ENCODE measurements at places on chromosomes 1 and 21.

DNA sequence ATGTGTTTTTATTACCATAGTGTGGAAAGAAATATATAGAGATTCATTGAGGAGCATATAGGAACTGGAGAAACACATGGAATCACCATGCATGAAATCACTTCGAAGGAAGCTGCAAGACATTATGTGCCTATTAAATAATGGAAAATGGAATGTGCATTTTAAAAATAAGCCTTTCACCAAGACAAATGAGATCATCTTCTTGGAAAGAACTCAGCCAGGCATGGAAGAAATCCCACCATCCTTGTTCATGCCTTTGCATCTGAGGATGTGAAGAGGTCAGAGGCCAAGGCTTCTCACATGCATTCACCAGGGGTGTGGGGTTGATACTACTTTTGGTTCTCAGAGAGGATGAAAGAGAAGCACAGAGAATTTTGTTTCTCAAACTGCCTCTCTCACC lies 50.0 kb downstream of the C1orf198 start:
- DNase-seq = no peak

DNA sequence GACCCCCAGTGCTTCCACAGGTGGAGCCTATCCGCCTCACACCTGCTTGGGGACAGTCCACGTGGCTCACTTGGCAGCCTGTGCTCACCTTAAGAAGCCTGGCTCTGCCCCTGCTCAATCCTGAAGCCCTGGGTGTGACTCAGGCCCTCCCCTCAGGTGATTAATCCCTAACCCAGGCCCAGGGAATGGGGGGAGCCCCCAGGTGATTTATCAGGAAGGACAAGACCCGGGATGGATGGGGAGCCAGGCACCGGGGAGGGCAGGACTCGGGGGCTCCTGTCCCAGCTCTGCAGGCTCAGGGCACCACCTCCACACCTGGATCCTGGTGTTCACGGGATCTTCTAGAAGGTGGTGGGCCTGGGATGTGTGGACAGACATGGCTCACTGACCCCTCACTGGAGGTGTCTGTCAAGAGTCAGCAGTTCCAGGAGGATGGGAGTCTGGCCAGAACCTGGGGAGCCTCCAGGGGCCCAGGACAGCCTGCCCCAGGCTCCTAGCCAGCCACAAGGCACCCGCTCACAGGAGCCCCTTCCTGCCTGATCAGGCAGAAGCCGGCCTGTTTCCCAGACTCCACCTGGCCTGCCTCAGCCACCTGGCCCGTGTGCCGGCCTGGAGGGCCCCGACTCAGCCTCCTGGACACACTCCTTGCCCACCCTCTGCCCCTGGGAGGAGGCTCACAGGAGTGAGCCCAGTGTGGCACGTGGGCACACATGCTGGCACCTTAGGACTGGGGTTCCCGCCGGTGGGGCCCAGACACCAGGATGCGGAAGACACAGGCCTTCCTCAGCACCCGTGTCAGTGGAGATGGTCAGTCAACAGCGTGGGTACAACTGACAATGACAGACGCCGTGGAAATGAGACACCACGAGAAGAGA lies 38.6 kb upstream of the COL6A1 start:
- DNase-seq = no peak

- peak; percentile 76 for DNase-seq
Observed at GRCh38 chr1:151251656-151252470, 2.7 kb upstream of the PSMD4 start.

GRCh38 chr1:101310506-101310905 lies 73.7 kb downstream of the S1PR1 start:
- DNase-seq = no peak

DNA sequence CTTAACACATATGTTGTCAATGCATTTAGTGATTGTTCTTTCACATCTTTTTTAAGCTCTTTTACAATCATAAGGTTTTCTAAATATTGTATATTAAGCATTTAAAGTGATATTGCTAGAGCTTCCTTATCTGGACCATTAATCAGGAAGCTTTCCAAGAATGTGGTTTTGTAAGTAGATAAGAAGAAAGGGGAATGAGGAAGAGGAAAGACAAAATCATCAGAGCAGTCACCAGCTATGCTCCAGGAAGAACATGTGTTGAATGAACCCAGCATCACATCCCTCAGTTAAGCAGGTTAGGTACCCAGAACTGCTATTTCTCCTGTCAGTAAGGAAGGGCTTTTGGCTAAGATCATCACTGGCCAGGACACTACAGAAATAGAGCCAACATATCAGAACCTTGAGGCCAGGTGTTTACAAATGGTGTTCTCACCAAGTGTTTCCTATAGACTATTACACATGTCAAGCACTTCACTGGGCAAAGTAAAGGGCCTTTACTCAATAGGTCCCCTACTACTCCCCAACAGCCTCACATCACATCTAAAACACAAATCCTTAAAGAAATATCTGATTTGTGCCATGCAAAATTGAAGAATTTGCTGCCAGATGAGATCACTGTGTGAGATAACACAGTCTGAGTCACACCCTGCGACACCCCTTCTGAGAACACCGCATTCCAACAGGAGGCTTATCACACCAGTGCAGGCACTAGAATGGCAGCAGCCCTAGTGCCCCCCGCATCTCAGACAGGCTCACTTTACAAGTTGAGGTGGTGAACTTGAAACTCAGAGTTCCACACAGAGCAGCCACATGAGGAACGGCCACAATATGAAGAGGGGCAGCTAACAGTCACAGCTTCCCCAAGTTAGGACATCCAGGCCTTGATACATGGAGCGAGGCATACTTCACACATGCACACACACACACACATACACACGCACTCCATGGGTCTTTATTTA lies 1.8 kb upstream of the SPRR2A start:
- no peak for DNase-seq

- no peak for DNase-seq
Observed at GRCh38 chr1:156251527-156251926, 3.7 kb upstream of the PAQR6 start.

GRCh38 chr1:234261545-234261944 lies 111.7 kb upstream of the COA6 start:
- no peak for DNase-seq

DNA sequence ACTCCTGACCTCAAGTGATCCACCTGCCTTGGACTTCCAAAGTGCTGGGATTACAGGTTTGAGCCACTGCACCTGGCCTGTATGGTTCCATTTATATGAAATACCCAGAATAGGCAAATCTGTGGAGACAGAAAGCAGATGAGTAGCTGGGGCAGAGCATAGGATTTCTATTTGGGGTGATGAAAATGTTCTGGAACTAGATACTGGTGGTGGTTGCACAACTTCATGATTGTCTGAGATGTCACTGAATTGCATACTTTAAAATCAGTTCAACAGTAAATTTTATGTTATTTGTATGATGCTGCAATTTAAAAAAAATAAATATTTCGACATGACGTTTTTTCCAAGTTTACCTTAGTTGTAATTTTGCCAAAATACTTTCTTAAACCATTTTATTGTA lies 23.9 kb downstream of the ITSN1 start:
- DNase-seq = no peak

DNA sequence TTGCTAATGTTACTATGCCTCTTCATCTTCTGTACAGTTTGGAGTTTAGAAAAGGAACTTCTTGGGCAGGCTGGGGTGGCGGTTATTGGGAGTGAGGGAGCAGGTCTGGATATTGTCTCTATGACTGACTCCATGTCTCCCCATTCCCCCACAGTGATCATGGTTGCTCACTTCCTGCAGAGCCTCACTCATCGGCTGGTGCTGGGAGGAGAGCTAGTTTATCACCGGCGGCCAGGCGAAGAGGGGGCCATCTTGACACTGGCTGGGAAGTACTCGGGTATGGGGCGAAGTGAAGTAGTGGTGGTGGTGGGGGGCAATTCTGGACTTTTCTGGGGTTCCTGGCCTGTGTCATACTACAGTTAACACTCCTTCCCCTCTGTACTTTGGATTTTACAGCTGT lies 2.2 kb downstream of the TOMM40L start:
- DNase-seq = no peak

DNA sequence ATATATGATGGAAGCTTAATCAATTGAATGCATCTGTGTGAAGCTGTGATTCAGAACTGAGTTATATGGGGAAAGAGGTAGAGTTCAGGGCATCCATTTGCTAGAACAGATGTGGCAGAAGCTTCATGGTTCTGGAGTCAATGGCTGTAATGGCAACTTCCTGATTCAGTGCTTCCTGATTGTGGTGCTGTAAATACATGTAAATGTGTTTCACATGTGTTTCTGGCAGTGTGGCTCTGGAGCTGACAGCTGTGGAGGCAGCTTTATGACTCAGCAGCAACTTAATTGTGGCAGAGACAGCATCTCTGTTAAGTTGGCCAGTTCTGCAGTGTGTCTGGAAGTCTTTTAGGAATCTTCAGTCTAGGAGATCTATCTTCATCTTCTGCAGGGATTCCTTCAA lies 226.6 kb upstream of the ZRANB2 start:
- no peak for DNase-seq

DNA sequence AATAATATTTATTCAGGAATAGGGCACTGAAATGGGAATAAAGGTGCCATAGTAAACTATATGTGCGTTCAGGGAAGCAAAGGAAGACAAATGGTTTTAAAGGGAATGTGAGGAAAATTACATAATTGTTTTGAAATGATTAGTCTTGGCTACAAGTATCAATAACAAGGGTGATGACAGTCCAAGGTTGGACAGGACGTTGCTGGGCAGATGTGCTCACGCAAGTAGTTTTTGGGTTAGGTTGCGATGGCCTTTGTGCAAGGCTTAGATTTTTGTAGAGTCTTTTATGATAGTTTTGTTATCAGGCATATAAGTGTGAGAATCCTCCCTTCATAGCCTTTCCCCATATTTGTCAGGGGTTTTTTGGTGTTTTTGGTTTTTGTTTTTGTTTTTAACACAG lies 57.0 kb downstream of the SPATA6 start:
- DNase-seq = no peak

- no peak for DNase-seq
Observed at GRCh38 chr1:234721476-234722269, 111.7 kb upstream of the IRF2BP2 start.

GRCh38 chr1:145993618-145994390 lies 2.6 kb downstream of the TXNIP start:
- DNase-seq = no peak

DNA sequence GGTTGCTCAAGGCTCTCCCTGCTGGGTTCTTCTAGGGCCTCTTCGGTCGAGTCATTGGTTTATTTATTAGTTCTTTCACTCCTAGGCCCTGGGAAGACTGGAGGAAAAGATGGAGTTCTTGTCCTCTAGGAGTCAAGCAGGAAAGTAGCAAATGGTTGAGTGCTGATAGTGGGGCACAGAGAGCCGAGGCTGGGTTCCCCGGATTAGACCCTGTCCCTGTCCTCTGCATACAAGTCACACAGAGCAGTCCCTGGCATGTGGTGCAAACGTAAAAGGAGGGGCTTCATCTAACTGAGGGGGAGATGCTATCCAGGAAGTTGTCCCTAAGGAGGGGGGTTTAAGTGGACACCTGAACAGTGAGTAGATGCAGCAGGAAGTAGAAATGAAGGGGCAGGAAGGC lies 19.2 kb upstream of the KCNE2 start:
- no peak for DNase-seq

- DNase-seq = no peak
Observed at GRCh38 chr1:28282426-28283407, 23.4 kb downstream of the SESN2 start.

GRCh38 chr1:109248797-109249629 lies at the start of gene CELSR2:
Gene CELSR2 (plus strand): TSS chr1:109249539. CDS start chr1:109250080, 541 bp downstream.
- DNase-seq = peak; percentile 65

DNA sequence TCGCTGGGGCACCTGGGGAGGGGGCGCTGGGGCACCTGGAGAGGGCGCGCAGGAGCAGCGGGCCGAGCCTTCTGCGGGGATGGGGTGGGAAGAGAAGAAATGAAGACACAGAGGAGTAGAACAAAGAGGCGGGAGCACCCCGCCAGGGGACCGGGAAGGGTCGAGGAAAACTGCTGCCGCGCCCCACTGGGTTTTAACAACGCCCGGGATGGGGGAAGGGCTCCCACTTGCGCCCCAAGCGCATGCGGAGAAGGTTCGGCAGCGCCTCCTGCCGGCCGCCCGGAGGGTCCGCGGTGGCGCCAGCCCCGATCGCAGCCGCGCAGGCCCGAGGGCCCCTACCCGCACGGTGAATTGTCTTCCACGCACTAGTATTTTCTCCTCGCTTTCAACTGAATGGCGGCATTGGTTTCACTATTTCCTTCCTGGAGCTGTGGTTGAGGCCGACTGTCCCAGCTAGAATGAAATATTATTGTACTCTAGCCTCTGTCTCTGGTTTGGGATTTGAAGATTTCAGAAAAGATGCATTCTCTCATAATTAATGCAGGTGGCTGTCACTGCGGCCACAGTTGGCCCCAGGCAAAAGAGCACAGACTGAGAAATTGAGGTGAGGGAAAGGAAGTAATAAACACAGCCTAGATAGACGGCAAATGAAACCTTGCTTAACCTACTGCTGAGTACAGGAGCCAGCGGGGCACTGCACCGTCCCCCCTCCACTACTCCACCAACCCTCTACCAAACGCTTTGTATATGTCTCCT lies 57.3 kb downstream of the MAB21L3 start:
- DNase-seq = peak; percentile 80

DNA sequence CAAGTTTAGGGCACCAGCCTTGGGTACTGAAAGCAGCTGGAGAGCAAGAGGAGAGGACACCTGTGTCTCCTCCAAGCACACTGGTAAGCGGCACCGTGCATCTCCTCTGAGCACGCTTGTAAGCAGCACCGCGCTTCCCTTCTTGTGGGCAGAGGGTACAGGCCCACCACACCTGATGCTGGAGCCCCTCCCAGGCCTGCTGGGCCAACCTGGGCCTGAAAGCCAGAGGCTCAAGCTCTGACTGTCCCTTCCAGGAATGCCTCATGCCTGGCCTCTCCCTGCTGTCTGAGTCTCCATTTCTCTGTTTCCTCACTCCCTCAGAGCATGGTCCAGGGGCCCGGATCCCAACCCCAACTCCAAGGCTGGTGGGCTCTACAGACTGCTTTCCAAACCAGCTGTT lies 25.9 kb downstream of the DMBX1 start:
- DNase-seq = no peak

GRCh38 chr1:97832481-97832880 lies 88.4 kb downstream of the DPYD start:
- no peak for DNase-seq

- DNase-seq = no peak
Observed at GRCh38 chr1:11960715-11961114, 19.5 kb upstream of the MFN2 start.

GRCh38 chr1:239388159-239388485 lies 1.8 kb downstream of the CHRM3 start:
- no peak for DNase-seq

GRCh38 chr1:214473387-214473786 lies 78.0 kb downstream of the PTPN14 start:
- no peak for DNase-seq

- DNase-seq = no peak
Observed at GRCh38 chr1:6984986-6985385, 199.7 kb downstream of the CAMTA1 start.

GRCh38 chr1:3415260-3416090 lies 39.0 kb upstream of the ARHGEF16 start:
- DNase-seq = no peak

- no peak for DNase-seq
Observed at GRCh38 chr21:42495765-42496119, 282 bp downstream of the RSPH1 start.

- no peak for DNase-seq
Observed at GRCh38 chr1:172823534-172823933, 164.6 kb downstream of the FASLG start.

Measured in T-helper 1 cell (primary cell).